Gastroesophageal sphincter (tissue), 4 donors: ENCODE measurements at places on chromosomes 12 and 14. TPM values are rescaled to one million over a fixed set of nuclear protein-coding genes. Genes with fewer than 3 reads are reported as not detected.

Gene PARPBP
- total RNA-seq: 1.3 TPM

Gene CCDC196
- total RNA-seq: not detected

Gene TRIM9
- 4.7 TPM for total RNA-seq

DNA sequence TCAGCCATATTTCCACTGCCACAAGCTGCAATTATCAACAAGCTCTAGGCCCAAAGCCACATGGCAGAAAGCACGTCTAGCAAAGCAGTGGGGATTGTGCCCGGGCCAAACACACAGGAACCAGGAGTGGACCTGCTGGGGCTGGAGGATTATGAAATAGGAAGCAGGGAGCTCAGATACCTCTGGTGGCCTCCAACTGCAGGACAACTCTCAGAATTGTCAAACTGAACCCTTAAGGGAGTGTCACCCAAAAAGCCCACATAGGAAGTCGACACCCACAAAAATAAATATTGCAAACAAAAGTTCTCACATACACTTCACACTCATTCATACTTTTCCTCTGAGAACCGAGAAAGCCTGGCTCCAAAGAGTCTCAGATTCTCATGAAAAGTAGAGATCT, 26.1 kb downstream of the KCTD10 start:
- ATAC-seq: peak; percentile 48

DNA sequence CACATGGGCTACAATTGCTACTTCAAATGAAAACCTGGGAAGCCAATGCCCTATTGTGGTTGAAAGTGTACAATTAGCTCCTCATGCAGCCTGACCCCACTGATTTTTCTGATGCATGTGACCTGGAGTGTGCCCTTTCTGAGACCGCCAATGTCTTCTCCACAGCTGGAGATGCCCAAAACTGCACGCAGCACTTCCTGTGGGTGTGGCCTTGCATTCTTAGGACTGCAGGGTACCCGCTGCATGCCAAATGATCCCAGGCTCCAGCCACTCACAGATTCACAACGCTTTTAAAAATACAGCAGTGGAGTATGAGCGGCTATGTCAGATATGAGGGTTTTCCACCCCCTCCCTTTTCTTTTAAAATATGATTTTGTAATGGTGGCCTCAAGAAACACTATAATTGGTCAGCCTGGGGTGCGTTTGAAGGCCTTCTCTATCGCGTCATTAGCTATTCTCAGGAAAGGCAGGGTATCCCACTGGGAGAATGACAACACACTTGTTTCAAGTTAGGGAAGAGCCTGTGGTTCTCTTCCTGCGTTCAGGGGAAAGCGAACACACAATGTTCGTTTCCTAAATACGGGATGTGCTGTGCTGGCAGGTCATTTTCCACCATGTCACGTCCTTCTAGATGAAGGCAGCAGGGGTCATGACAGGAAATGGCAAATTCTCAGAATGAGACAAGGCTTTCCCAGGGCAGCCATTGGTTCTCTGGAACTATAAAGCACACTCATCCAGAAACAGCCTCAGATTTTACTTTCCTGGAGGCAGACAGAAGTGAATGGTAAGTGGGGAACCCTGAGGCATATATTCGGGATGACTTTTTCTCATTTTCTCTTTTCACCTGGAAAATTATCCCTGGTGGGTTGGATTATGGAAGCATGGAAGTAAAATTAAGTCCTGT, at the start of gene APOLD1:
APOLD1 (plus strand) TSS at position 749 of the 904 bp plus-strand sequence; CDS start at position 782, 33 bp downstream.
- peak; percentile 53 for ATAC-seq
